Left ventricle myocardium inferior (tissue), 1 donor: ENCODE measurements at places on chromosomes 3 and 15.

GRCh38 chr3:150105886-150106612 is 135.4 kb upstream of the PFN2 start:
- H3K27me3 ChIP-seq = no peaks in the 10 kb centered on the region
- no peak overlapping the region for H3K4me3 ChIP-seq
- DNase-seq = no peak
- no peaks in the 10 kb centered on the region for H3K36me3 ChIP-seq
- H3K27ac ChIP-seq = no peak overlapping the region
- peaks cover 5% of the 10 kb centered on the region for H3K4me1 ChIP-seq

DNA sequence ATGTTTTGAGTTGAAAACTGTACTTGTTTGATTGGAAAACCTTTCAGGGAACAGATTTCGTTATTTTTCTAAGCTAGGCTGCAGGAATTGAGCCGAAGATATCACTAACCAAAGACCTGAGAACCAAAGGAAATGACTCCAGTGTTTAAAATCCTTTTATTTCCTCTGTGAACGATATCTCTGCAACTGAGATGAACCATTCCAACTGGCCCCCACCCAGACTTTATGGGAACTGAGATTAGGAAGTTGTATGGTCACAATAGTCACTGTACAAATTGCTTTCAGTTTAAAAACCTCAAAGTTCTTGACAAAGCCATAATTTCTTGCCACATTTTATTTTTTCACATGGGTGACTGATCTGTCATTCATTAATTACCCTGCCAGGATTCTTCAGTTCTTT is 232.4 kb downstream of the RBMS3 start:
- H3K4me1 ChIP-seq = peaks cover 48% of the 10 kb centered on the region
- H3K27me3 ChIP-seq = no peaks in the 10 kb centered on the region
- H3K4me3 ChIP-seq = peak overlapping the region; percentile 22
- H3K27ac ChIP-seq = peak overlapping the region; percentile 72

GRCh38 chr3:133849346-133849745 is 43.7 kb downstream of the SRPRB start:
- H3K4me3 ChIP-seq = no peak overlapping the region
- no peaks in the 10 kb centered on the region for H3K27me3 ChIP-seq
- H3K4me1 ChIP-seq = peaks cover 17% of the 10 kb centered on the region
- H3K27ac ChIP-seq = no peak overlapping the region
- no peaks in the 10 kb centered on the region for H3K36me3 ChIP-seq

DNA sequence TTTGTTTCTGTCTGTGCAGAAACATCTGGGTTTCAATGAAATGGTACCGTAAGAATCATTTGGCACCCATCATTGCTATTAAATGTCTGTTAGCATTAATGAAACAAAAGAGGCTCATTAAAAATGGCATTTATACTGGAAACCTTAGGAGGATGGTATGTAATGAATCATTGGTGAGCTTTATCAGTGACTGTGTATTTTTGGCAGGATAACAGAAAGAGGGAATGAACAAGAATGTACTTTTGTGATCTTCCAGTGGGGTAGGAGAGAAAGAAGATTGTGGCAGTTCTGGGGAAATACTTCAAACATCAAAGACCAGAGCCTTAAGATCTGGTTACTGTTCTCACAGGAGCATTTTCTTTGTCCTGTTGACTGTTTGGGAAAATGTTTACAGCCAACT is 4.7 kb upstream of the DCBLD2 start:
- DNase-seq = no peak
- peaks cover 14% of the 10 kb centered on the region for H3K4me1 ChIP-seq
- no peaks in the 10 kb centered on the region for H3K36me3 ChIP-seq
- H3K27ac ChIP-seq = no peak overlapping the region

DNA sequence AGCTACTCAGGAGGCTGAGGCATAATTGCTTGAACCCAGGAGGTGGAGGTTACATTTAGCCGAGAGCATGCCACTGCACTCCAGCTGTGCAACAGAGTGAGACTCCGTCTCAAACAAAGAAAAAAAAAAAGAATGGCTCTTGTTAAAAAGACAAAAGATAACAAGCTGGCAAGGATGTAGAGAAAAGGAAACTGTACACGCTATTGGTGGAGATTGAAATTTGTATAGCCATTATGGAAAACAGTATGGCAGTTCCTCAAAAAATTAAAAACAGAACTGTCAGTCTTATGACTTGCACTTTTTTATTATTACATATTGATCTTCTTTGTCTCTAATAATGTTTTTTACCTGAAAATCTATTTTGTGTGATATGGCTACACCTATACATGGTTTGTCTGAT is 41.9 kb downstream of the MEX3B start:
- DNase-seq = no peak
- H3K27ac ChIP-seq = no peak overlapping the region
- H3K36me3 ChIP-seq = no peaks in the 10 kb centered on the region

- H3K4me1 ChIP-seq = no peaks in the 10 kb centered on the region
- no peak overlapping the region for H3K27ac ChIP-seq
- no peak for DNase-seq
- no peaks in the 10 kb centered on the region for H3K36me3 ChIP-seq
- H3K4me3 ChIP-seq = no peak overlapping the region
Observed at GRCh38 chr3:73681610-73682009, 56.9 kb upstream of the PDZRN3 start.

- H3K27me3 ChIP-seq = no peaks in the 10 kb centered on the region
- DNase-seq = no peak
- H3K4me3 ChIP-seq = no peak overlapping the region
- H3K36me3 ChIP-seq = peaks cover 67% of the 10 kb centered on the region
Observed at GRCh38 chr15:85120351-85121113, 138.9 kb downstream of the PDE8A start.

DNA sequence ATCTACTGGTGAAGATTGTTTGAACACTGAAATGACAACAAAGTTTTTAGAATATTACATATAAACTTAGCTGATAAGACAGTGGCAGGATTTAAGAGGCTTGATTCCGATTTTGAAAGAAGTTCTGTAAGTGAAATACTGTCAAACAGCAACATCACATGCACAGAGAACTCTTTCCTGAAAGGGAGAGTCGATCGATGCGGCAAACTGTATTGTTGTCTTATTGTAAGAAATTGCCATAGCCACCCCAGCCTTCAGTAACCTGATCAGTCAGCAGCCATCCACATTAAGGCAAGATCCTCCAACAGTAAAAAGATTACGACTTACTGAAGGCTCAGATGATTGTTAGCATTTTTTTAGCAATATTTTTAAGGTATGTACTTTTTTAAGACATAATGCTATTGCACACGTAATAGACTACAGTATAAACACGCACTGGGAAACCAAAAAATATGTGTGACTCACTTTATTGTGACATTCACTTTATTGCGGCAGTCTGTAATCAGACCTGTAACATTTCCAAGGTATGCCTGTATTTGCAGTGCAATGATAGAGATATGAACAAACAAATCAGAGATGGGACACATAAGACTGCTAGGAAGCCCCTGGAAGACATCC is 225.6 kb upstream of the UBE2E1 start:
- H3K27me3 ChIP-seq = no peaks in the 10 kb centered on the region
- no peak overlapping the region for H3K4me3 ChIP-seq
- DNase-seq = no peak
- H3K36me3 ChIP-seq = no peaks in the 10 kb centered on the region
- H3K27ac ChIP-seq = no peak overlapping the region
- no peaks in the 10 kb centered on the region for H3K4me1 ChIP-seq
